ENCODE measurements at places on chromosomes 6 and 20.

GRCh38 chr20:17097603-17098002 lies 129.2 kb upstream of the PCSK2 start:
- no peak for DNase-seq

DNA sequence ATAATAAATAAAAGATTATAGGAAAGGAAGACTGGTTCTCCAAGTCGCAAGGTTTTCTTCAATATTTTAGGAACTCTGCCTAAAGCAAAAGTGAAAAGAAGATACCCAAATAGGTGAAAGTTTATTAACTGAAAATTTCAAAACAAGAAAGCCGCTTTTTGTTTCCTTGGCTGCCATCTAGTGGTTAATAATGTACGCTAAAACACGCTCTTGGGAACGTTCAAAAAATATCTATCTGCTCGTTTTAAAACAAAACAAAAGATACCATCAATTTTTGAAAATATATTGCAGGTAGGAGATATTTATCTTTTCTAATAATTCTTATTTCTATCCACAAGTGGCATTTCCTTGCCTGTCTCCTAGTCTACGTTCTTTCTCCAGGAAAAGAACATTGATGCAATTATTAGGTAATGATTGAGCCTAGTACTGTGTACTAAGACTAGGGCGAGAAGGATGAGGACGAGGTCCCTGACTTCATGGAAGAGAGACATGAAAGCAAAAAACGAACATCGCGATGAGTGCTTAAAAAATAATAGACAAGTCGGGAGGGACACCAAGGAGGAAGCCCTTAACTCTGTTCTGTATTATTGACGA lies 97.2 kb downstream of the SPTLC3 start:
- no peak for DNase-seq

DNA sequence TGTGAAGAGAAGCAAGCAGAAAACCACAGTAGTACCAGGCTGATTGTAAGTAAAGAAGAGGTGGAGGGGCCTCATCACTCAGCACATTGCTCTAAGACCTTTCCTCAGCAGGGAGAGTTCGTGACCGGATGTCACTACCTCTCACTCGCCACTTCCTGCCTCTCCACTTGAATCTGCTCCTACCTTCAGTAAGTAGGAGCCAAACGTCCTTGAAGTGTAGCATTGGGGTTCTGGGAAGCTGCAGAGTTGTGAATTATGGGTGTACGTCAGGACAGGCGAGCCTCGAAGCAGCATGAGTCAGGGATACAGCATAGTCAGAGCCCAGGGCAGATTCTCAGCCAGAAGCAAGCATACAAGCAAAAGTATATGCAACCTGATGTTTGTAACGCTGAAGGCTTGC lies 224.9 kb downstream of the PHACTR1 start:
- DNase-seq = no peak

- no peak for DNase-seq
Observed at GRCh38 chr6:43989581-43990146, 137.6 kb downstream of the MRPL14 start.

GRCh38 chr6:126172131-126172530 lies 167.8 kb upstream of the CENPW start:
- no peak for DNase-seq

DNA sequence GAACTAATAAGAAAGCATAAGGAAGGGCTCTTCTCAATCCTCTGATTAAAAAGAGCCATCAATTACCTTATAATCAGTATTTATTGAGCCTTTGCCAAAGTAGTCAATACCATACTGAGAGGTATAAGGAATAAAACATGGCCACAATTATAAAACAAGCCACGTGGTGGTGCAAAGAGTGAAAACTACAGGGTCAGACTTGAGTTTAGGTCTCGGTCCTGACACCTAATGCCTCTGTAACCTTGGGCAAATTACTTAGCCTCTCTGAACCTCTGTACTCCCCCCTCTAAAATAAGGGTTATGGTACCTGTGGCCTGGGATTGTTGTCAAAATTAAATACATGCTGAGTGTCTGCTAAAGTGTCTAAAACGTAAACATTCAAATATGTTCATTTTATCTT lies 11.8 kb downstream of the TRIM10 start:
- DNase-seq = no peak

GRCh38 chr6:158850807-158851115 lies 31.6 kb upstream of the EZR start:
- DNase-seq = no peak

DNA sequence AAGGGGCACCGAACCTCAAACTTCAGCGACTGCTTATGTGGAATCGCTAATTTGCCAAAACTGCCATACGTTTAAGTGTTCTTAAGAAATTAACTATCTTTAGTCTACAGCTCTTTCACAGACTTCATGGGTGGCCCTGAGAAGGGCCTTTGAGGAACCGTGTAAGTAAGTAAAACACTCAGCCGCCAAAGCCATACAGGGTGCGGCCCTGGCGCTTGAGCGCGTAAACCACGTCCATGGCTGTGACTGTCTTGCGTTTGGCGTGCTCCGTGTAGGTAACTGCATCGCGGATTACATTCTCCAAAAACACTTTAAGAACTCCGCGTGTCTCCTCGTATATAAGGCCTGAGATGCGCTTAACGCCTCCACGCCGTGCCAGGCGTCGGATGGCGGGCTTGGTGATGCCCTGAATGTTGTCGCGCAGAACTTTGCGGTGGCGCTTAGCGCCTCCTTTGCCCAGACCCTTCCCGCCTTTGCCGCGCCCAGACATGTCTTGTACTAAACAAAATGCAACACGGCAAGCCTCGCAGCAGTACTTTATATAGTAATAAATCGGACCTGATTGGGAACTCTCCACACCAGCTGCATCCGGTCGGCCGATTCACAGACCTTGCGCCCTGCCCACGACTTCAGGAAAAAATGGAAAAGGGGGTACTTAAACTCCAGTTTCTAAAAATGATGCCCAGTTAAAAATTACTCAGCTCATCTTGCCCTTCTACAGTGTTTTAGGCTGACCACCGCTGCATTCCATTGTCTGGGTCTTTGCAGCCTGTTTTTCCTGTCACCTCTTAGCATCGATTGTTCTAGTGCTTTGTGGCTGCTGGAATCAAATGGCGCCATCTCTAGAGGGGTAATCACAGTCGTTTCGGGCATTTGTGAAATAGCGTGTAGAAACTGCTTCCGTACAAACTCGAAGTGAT lies 38.9 kb downstream of the OR2B2 start:
- no peak for DNase-seq

- no peak for DNase-seq
Observed at GRCh38 chr6:113143206-113143605, 713.9 kb upstream of the MARCKS start.

GRCh38 chr6:127191716-127192115 lies 73.2 kb downstream of the RSPO3 start:
- DNase-seq = no peak
